H1 (cell line): ENCODE measurements at places on chromosomes 2 and 18. TPM values are rescaled to one million over a fixed set of nuclear protein-coding genes. Genes with fewer than 3 reads are reported as not detected.

DNA sequence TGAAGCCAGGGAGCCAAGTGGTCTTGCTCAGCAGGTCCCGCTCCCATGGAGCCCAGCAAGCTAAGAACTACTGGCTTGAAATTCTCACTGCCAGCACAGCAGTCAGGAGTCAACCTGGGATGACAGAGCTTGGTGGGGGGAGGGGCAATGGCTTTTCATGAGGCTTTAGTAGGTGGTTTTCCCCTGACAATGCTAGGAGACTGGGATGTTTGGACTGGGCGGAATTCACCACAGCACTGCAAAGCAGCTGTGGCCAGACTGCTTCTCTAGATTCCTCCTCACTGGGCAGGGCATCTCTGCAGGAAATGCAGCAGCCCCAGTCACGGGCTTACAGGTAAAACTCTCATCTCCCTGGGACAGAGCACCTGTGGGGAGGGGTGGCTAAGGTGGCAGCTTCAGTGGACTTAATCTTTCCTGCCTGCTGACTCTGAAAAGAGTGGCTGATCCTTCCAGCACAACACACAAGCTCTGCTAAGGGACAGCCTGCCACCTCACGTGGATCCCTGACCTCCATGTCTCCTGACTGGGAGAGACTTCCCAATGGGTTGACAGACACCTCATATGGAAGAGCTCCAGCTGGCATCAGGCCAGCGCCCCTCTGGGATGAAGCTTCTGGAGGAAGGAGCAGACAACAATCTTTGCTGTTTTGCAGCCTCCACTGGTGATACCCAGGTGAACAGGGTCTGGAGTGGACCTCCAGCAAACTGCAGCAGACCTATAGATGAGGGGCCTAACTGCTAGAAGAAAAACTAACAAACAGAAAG lies 349.7 kb upstream of the ST6GAL2 start:
- H3K4me1 ChIP-seq, result no peaks in the 10 kb centered on the region
- H3K27me3 ChIP-seq, result no peaks in the 10 kb centered on the region
- no peak overlapping the region for H3K4me3 ChIP-seq

DNA sequence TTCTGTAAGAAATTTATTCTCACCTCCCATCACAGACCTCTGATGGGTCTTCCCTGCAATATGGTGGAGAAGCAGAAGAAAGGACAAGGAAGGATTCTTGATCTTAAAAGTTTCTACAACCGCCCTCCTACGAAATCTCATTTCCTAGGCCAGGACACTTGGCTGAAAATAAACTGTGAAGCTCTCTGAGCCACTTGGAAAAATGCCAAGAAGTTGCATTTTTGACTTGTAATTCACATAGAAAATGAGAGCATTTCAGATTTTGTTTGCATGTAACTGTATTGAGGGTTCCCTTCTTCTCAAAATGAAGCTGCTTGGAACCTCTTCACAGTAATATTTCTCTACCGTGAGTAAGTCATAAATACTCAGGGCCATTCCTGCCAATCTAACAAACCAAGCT lies 458.3 kb upstream of the SLC14A2 start:
- no peaks in the 10 kb centered on the region for H3K4me1 ChIP-seq
- no peak for DNase-seq
- no peaks in the 10 kb centered on the region for H3K36me3 ChIP-seq
- no peak overlapping the region for H3K27ac ChIP-seq

- H3K4me3 ChIP-seq, result no peak overlapping the region
- no peak for DNase-seq
- H3K27ac ChIP-seq, result no peak overlapping the region
- no peaks in the 10 kb centered on the region for H3K27me3 ChIP-seq
- H3K4me1 ChIP-seq, result no peaks in the 10 kb centered on the region
These were observed 18.8 kb upstream of the MMADHC start for GRCh38 chr2:149606251-149606811.

- no peak overlapping the region for H3K27ac ChIP-seq
- no peak for DNase-seq
- H3K4me1 ChIP-seq, result peaks cover 22% of the 10 kb centered on the region; the same call in 1 of the 2 replicates
- peaks cover 94% of the 10 kb centered on the region for H3K36me3 ChIP-seq
- H3K27me3 ChIP-seq, result no peaks in the 10 kb centered on the region
These were observed 19.6 kb downstream of the UGP2 start for GRCh38 chr2:63861220-63861822.

The ELOA2 gene
- not detected in 2 replicates for total RNA-seq

DNA sequence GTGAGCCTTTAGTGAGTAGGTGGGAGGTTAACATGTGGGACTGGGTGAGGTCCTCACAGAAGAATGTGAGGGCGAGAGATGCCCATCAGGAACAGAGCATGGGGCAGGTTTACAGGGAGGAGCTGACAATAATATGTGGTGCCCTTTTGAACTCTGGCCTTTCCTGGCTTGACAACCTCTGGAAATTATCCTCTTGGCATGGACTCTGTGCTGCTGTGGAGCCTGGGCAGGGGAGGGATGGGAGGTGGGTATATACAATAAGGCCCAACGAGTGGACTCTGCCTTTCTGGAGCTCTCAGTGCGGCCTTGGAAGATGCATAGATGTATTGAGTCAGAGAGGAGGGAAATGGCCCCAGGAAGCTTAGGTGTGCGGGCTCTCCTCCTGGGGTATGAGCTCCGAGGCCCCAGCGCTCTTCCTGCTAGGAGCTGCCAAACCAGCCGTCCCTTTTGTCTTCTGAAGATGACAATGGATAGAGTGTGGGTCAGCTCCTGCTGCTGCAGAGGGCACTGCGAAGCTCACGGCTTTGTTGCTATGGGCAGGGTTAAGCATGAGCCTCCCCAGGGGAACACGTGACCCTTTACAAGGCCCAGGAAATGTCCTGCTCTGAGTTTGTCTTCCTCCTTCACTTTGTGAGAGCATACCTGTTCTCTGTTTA lies 8.7 kb upstream of the PSD4 start:
- no peaks in the 10 kb centered on the region for H3K4me1 ChIP-seq
- H3K27ac ChIP-seq, result no peak overlapping the region
- no peak overlapping the region for H3K4me3 ChIP-seq

The WDFY1 gene
- 92.9 and 94.7 TPM in 2 replicates for total RNA-seq

The ALKAL2 gene
- total RNA-seq, result 10.4 and 11.5 TPM in 2 replicates

The B3GNT7 gene
- 72.5 and 73.1 TPM in 2 replicates for total RNA-seq

The CLEC4F gene
- not detected in 2 replicates for total RNA-seq

GRCh38 chr2:143486976-143487375 lies 357.8 kb downstream of the ARHGAP15 start:
- no peak overlapping the region for H3K4me3 ChIP-seq
- no peak overlapping the region for H3K27ac ChIP-seq
- no peaks in the 10 kb centered on the region for H3K36me3 ChIP-seq
- peaks cover 2% of the 10 kb centered on the region; the same call in 1 of the 2 replicates for H3K4me1 ChIP-seq
- H3K27me3 ChIP-seq, result no peaks in the 10 kb centered on the region

- H3K4me3 ChIP-seq, result peak overlapping the region; percentile 86
- H3K27ac ChIP-seq, result no peak overlapping the region
- no peaks in the 10 kb centered on the region for H3K27me3 ChIP-seq
- peak; percentile 58 for DNase-seq
These were observed 1.6 kb downstream of the CRIM1 start for GRCh38 chr2:36356990-36357846.

DNA sequence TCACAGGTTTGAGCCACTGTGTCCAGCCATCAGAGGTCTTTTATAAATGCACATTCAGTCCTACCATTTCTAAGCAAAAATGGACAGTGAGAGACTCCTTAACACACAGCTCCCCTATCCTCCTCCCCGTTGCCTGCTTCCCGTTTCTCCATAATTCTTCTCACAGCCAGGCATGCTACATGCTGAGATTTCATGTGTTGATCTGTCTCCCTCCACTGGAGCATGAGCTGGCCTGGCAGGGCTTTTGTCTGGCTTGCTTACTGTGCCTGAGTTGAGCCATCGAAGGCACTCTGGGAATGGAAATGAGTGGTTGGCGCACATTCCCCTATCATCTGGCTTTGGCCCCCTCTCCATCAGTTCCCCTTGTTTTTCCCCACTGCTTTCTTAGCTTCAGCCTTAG lies 413.5 kb downstream of the PTPRM start:
- no peaks in the 10 kb centered on the region for H3K36me3 ChIP-seq
- no peak overlapping the region for H3K27ac ChIP-seq
- no peaks in the 10 kb centered on the region for H3K4me1 ChIP-seq
- DNase-seq, result no peak
- H3K4me3 ChIP-seq, result no peak overlapping the region

The HDAC4 gene
- total RNA-seq, result 31.3 and 31.5 TPM in 2 replicates

GRCh38 chr18:40939656-40940515 lies 1015.1 kb upstream of the PIK3C3 start:
- H3K27ac ChIP-seq, result no peak overlapping the region
- no peak for DNase-seq
- H3K36me3 ChIP-seq, result no peaks in the 10 kb centered on the region
- H3K4me1 ChIP-seq, result no peaks in the 10 kb centered on the region
- H3K27me3 ChIP-seq, result no peaks in the 10 kb centered on the region

DNA sequence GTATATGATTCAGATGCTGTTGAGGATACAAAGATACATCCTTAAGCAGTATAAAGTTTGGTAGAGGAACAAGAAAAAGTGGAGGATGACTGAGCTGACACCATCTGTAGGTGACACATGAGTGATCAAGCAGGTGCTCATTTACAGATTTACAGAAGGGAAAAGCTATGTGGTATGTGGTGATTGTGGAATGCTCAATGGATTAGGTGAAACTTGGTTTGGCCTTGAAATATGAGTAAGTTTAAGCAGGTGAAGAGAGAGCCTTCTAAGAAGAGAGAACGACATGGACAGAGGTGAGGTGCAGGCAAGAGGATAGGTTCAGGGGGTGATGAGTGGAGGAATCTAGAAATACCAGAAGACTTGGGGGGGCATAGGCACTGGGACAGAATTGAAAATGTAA lies 5.9 kb downstream of the ASXL3 start:
- no peak overlapping the region for H3K4me3 ChIP-seq
- H3K4me1 ChIP-seq, result peaks cover 10% of the 10 kb centered on the region
- DNase-seq, result no peak
- no peak overlapping the region for H3K27ac ChIP-seq
- peaks cover 9% of the 10 kb centered on the region for H3K27me3 ChIP-seq

- H3K27ac ChIP-seq, result no peak overlapping the region
- H3K4me3 ChIP-seq, result no peak overlapping the region
- no peaks in the 10 kb centered on the region for H3K36me3 ChIP-seq
- no peak for DNase-seq
- no peaks in the 10 kb centered on the region for H3K27me3 ChIP-seq
These were observed 546.0 kb downstream of the ZNF804A start for GRCh38 chr2:185144159-185144919.

DNA sequence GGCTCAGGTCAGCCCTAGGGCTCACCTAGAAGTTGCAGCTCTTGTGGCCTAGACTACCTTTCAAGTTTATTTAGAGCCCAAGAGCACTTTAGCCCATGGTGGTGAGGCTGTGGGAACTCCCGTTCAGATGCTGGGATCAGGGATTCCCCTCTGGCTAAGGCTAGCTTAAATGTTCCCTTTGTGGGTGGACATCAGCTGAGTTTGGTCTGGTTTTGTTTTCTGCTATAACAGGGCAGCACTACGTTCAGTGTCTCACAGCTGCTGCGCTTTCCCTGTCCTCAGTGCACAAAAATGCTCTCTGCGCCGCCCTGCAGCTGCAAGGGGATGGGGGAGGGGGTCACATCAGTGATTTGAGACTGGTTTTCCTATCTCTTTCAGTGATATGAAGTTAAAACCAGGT lies 170.5 kb upstream of the KCNJ3 start:
- no peaks in the 10 kb centered on the region for H3K4me1 ChIP-seq
- no peaks in the 10 kb centered on the region for H3K36me3 ChIP-seq
- no peak for DNase-seq

The TRIP12 gene
- total RNA-seq, result 155 and 174 TPM in 2 replicates

The STAMBP gene
- total RNA-seq, result 49.7 and 50.5 TPM in 2 replicates

The MYL1 gene
- not detected in 2 replicates for total RNA-seq

The SAG gene
- not detected in 2 replicates for total RNA-seq

DNA sequence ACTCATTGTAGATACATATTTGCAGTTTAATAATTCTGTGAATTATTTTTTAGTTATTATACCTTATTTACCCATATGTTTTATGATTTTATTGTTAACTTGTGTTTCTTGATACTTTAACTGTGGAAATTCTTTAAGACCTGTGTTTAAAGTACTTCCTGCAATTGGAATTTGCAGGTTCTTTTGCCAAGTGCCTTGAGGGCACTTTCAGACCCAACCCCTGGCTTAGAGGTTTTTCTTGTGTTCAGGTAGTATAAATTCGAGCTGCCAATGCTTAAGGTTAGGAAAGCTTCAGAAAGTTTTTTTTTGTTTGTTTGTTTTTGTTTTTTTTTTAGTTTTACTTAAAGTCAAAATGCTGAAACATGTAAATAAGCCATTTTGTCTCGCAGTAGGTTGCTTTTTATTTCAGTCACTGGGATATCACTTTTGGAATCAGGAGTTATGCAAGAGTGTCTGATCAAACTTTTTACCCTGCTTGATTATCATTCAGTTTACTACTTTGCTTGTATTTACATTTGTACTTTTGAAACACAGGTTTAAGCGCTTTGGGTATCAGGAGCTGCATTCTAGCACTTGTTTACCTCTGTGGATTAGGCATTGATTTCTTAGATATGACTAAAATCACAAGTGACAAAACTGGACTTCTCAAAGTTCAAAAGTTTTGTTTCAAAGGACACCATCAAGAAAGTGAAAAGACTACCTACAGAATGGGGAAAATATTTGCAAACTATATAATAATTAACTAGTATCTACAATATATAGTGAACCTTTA lies 31.8 kb downstream of the TDRD15 start:
- no peak overlapping the region for H3K27ac ChIP-seq
- H3K27me3 ChIP-seq, result no peaks in the 10 kb centered on the region
- no peaks in the 10 kb centered on the region for H3K36me3 ChIP-seq
- DNase-seq, result no peak
- H3K4me1 ChIP-seq, result no peaks in the 10 kb centered on the region

The SLC14A1 gene
- not detected in 2 replicates for total RNA-seq

DNA sequence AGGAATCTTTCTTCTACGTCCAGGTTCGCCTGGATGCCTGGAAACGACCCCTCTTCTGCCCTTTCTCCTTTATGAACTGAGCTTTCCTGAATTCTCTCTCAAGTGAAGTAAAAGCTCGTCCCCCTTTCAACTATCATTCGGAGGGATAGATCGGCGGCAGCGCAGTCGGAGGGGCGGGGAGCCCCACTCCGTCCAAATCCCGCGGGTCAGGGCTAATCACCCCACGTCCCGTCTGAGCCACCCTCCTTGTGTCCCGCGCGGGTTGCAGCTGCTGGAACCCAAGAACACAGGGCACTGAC lies 367 bp downstream of the FBXO48 start:
- no peaks in the 10 kb centered on the region for H3K4me1 ChIP-seq
- no peak overlapping the region for H3K27ac ChIP-seq
